ENCODE measurements at places on chromosomes 6 and 20.

DNA sequence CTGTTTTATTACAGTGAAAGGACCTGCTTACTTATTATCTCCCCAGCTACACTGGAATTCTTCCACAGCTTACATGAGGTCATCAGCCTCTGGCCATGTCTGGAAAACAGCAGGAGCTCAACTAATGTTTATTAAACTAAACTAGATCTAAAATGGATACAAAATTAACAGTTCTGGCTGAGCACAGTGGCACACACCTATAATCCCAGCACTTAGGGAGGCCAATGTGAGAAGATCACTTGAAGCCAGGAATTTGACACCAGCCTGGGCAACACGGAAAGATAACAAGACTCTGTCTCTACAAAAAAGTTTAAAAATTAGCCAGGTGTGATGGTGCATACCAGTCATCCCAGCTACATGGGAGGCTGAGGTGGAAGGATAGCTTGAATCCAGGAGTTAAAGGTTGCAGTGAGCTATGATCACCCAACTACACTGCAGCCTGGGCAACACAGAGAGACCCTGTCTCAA, 220.8 kb upstream of the MARCKS start:
- DNase-seq: no peak

GRCh38 chr6:7107578-7108195, at the start of gene RREB1:
RREB1 (plus strand) TSS chr6:7107961; CDS start chr6:7181912, 73,951 bp downstream.
- no peak for DNase-seq

DNA sequence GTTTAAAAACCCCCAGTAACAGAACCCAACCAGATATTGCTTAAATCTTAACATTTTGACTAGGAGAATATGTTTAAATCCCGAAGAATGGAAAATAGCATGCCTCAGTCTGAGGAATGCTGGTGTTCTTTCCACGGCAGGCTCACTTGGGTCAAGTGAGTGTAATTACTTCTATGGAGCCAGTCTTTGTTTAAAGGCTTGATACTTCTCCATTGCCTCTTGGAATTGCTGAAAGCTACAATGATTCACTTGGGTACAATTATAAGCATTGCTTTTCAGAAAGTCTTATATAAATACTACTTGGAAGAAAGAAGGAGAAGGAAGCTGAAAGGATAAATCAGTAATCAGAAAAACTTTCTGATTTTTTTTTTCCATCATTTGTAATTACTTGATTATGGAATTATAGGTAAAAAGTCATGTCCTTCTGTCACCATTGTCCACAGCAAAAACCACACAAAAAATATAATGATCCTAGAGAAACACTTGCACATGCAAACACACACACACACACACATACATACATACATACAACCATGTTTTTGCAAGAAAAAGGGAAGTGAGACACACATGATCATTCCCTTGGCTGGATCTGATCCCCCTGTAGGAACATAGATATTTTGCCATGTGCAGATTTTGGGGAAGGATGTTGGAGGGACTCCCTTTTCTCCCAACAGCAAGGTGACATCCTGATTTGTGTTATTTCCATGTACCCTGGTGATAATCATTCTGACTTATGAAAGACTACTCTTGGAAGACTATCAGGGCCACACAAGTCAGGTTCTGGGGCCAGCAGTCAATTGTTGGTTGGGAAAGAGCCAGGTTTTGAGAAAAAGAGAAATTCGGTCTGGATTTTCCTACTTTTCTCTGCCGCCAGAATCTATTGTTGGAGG, 396.0 kb upstream of the BTBD3 start:
- no peak for DNase-seq

GRCh38 chr20:61355585-61355984, 103.5 kb downstream of the CDH4 start:
- no peak for DNase-seq

GRCh38 chr6:146785001-146785585, 186.3 kb downstream of the ADGB start:
- DNase-seq: peak; percentile 69

GRCh38 chr6:29750709-29751108, 27.5 kb downstream of the HLA-F start:
- DNase-seq: no peak
